NCI-H1092 treated with DMSO at 0.1 percent for 48 hours (cell line): ENCODE measurements at places on chromosomes 5 and 9.

GRCh38 chr9:34898846-34899245, 59.2 kb upstream of the PHF24 start:
- DNase-seq = no peak

- DNase-seq = peak; percentile 37
Observed at GRCh38 chr9:26457151-26457550, 435.5 kb downstream of the CAAP1 start.

DNA sequence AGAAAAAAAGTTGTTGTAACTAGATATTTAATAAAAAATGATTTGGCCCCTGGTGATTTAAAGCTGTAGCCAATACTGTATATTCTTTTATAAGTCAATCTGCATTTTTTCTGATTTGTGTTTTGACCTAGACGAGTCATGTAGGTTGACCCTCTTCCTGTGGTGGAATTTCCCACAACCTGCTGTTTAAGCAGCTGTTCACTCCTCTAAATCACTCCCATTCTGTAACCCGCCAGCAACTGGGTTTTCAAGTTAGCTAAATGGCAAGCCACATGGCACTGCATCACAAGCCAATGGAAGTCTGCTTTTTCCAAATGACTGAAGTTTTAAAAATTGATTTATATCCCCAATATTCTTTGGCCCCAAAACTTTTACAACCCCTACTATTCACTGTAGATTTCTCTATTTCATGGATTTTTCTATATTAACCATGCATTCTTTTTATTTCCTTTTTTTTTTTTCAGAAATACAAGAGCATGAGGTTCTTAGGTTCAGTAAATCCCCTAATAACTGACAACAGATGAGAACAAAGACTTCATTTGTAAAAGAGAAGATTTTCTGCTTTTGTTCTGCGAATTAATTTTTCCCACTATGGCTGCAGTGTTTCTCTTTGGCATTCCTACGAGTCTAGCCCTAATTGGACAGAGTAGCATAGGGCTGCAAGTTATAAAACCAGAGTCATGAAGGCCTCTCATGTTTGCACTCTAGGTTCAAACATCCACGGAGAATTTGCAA, 184.5 kb upstream of the TLE4 start:
- DNase-seq = no peak

DNA sequence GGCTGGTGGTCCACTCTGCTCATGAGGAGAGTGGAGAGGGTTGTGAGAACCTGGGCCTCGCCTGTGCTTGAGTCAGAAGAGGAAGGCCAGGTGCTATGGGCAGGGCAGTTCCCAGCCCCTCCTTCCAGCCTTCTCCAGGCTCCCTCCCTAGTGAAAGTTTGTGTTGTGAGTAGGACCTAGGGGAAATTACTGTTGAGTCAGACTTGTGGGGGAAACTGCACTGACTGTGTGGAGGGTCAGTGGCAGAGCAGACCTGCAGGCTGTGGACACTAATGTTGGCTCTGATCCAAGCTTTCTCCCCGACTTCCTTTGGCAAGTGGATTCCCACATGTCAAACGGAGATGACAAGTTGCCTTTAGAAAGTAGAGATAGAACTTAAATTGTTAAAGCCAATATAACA, 102.6 kb downstream of the ARHGAP26 start:
- DNase-seq = no peak

GRCh38 chr5:113123618-113124017, 147.0 kb downstream of the DCP2 start:
- no peak for DNase-seq

- DNase-seq = no peak
Observed at GRCh38 chr9:35229779-35230143, 68.0 kb downstream of the UNC13B start.

GRCh38 chr5:87877023-87877422, 391.6 kb downstream of the TMEM161B start:
- DNase-seq = no peak

DNA sequence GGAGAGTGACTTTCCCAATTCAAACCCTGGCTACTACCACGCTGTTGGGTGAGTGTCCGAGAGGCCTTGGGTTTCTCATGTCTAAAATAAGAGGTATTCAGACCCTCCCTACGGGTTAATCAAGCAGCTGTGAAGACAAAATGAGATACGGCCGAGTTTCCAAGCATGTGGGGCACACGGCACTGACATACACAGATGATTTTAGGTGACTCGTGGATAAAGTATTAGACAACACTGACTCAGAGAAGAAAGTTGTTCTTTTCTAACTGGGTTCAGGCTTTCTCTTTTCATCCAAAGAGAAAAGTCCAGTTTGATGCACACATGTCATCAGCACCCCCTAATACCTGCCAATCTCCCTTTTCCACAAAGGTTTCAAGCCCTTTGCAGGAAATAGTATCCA, 15.6 kb downstream of the FOXI1 start:
- DNase-seq = no peak

GRCh38 chr5:670396-671270, 22.5 kb downstream of the TPPP start:
- no peak for DNase-seq

DNA sequence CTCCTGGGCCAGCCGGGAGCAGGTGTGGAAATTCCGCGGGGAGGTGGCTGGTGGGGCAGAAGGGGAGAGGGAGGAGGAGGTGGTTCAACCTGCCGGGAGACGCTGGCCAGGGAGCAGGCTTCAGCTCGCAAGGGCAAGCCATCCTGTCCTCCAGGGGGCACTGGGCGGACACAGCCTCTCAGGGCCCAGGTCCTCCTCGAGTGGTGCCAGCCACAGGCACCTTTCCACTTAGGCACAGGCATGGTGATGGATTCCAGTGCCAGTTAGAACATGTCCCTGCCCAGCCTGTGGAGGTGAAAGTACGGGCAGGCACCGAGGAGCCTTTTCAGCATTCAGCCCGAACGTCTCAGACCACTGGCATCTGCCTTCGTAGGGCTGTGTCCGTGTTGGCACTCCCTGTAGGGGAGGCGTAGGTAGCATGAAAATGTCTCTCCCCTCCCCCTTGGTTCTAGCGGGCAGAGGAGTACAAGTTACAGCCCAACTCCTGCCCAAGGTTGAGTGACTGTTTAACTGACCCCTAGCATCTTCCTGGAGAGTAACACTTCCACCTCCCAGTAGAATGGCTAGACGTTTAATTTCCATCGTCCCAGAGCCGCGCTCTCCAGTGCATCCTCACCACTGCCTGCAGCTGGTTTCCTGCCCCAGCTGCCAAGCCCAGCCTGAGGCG, 48.9 kb downstream of the DAB2IP start:
- DNase-seq = peak; percentile 32

GRCh38 chr5:92421942-92422341, 1038.8 kb upstream of the ARRDC3 start:
- no peak for DNase-seq

- DNase-seq = no peak
Observed at GRCh38 chr5:142873831-142874230, 103.7 kb downstream of the ARHGAP26 start.

- DNase-seq = peak; percentile 57
Observed at GRCh38 chr5:125411071-125411743, 664.8 kb upstream of the ZNF608 start.

DNA sequence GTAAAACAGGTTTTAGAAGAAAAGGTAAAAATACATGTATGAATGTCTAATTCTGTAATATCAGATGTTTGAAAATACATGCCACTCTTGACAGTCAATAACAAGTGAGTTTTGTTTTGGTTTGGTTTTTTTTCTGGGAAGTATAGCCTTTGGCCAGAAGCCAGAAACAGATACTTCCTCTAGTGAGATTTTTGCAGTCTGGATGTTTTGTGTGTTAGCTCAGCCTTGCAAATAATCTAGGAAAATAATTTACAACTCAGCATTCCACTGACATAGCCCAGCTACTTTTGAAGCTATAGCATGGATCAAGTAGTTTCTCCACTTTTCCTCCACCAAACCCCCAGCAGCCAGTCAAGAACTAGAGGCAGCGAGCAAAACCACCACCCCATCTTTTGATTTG, 56.7 kb downstream of the SLC1A1 start:
- no peak for DNase-seq

GRCh38 chr9:80492221-80492620, 920.5 kb downstream of the TLE4 start:
- no peak for DNase-seq

GRCh38 chr9:91348191-91348807, 13.4 kb downstream of the AUH start:
- DNase-seq = no peak

DNA sequence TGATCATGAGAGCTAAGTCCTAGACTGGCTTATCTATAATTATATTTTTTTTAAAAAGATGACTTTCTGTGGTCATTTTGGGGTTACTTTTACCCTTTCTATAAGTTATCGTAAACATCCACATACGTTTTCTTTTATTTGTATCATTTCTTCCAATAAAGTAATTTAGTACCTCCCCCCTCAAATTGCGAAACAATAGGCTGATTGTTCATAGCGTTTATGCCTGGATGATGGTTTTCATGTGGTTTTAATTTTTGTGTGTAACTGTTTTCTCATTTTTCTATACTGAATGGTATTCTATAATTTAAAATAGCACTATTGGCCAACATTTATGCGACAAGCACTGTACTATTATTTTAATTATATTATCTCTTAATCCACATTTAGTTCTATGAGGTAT, 44.5 kb downstream of the SMC5 start:
- DNase-seq = no peak

DNA sequence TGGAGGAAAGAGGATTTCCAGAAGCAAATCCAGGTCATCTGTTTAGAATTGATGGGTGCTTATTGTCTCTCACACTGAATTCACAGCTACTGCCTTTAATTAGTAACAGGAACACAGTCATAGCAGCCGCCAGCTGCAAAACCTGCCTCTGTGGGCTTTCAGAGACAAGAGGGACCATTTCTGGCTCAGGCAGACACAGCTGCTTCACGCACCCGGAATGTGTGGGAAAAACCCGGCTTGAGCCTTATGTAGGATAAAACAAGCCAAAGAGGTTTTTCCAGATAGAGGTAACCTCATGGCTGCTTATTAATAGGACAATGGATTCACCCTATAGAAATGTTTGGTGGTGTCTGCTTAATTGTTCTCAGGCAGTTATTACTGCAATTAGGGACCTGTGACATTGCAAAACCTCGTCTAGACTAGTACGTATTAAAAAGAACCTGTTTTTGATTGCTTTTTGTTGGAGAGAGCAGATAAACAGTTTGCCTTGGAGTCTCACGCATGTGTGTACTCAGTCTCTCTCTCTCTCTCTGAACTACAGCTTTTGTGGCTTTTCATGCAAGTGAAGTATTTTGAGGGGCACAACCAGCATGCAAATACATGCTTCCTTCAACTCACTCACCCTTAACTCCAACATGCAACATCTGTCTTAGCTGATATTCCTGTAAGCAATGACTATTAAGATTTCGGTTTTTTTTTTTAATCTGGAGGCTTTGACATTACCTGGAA, 302.7 kb downstream of the PLK2 start:
- DNase-seq = no peak

GRCh38 chr9:98916660-98917059, 27.0 kb upstream of the COL15A1 start:
- no peak for DNase-seq

DNA sequence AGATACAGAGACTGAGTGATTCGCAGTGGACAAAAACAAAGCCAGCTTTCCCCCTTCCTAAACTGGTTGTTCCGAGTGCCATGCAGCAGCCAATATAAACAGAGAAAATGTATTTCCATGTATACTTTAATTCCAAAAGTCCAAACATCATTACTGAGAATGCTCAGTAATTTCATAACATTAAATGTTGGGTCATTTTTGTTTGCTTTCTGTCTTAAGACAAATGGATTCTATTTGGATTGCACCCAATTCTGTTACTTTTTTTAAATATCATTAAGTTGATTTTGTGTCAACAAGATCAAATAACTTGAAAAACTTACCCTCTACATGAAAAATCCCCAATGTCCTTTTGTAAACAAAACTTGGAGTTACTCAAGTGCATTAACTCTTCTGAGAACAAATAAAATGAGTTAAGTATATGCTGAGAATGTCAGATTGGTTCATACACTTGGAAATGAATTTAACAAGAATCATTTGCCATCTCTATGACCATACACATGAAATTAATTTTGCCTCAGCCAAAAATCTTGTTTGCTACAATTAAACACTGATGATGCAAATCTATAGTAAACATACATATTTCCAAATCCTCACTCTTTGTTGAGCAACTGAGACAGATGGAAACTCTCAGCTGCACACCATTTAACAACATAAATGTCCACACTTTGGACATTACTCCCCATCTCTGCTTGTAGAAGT, 19.4 kb downstream of the LURAP1L start:
- peak; percentile 43 for DNase-seq
